ENCODE measurements at places on chromosomes 7 and 10.

DNA sequence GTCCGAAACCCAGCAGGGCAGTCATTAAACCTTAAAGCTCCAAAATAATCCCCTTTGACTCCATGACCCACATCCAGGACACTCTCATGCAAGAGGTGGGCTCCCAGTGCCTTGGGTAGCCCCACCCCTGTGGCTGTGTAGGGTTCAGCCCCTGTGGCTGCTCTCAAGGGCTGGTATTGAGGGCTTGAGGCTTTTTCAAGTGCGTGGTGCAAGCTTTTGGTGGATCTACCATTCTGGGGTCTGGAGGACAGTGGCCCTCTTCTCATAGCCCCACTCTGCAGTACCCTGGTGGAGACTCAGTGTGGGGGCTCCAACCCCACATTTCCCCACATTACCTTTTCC, 50.5 kb downstream of the RSBN1L start:
- DNase-seq, result no peak

DNA sequence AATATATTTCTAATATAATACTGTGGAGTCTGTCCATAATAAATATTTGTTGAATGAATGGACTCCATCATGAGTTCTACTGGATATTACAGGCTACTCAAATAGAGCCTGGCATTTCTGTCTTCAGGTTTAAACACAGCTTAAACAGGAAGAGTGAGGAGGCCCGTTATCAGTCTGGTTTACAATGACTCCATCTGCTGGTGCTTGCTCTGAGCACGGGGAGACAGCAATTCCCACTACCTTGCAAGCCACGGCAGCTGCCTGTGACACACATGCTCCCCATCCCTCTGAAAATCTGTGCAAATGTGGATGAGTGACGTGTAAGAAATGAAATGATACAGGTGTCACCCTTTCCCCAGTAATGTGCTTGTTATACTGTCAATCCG, 293.5 kb upstream of the IMMP2L start:
- DNase-seq, result no peak

- DNase-seq, result no peak
Observed at GRCh38 chr10:129914153-129914855, 49.8 kb downstream of the EBF3 start.

- no peak for DNase-seq
Observed at GRCh38 chr7:151252961-151253711, 4.6 kb upstream of the SMARCD3 start.

DNA sequence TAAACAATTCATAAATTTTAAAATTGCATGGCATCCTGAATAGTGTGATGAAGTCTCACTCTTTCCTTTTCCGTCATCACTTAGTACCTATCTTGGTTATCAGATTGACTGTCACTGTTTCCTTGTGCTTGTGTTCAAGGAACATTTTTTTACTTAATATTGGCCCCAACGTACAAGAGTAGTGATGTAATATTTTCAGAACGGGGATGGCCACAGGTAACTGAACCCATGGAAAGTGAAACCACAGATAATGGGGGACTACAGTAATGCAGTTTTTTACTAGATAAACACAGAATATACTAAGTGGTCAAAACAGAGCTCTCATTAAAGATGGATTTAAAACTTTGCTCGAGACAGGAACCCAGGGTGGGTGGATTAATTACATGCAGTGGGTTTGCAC, 85.4 kb downstream of the MACC1 start:
- DNase-seq, result no peak

DNA sequence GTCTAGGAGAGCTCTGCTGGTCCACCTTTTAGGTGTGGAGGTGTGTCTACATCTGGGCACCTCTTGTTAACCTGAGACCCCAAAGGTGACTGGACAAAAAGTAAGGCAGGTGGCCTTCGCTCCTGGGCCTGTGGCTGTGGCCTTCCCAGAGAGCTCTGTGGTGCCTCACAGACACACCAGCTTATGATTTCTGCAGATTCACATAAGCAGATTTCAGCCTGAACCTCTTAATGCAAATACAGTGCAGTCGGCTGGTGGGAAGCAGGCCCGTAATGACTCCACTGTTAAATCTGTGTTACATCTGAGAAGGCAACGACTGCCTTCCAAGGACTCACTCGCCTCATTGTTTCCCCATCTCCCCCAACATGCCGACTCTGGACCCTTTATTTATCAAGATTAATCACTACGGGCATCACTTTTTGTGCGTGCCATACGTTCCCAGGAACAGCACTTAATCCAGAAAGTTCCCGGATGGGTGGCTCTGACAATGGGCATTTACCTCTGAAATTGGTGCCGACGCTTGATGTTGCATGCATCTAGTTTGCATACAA, 119.8 kb downstream of the EBF3 start:
- DNase-seq, result no peak

DNA sequence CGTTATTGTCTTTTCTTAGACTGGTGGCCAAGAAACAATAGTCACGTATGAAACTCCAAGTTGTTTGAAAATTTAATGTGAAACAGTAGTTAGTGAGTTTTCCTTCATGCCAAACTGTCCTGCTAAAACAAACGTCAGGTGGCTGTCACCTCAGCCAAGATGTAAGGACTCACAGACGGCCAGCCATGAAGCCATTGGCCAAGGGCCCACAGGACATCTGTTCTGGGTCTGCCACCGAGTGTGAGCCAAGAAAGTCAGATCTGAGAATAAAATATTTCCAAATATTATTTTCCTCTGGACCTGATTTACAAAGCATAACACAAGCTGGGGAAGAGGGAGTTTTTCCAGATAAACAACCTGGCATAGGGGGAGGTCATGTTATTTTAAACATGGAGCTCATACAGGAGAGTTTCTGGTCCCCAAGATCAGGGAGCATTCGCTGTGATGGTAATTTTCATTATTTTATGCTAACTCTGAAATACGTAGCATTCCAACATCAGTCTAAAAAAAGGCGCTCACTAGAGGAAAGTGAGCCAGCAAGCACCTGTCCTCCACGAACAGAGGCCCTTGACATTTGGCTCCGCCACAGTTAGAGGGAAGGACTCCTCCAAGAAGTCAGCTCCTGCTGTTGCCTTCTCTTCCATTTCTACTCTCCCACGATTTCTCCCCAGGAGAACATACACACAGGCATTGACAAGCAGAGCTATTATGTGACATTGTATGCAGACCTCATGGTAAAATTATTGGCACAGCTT, 38.9 kb upstream of the LANCL2 start:
- DNase-seq, result no peak

DNA sequence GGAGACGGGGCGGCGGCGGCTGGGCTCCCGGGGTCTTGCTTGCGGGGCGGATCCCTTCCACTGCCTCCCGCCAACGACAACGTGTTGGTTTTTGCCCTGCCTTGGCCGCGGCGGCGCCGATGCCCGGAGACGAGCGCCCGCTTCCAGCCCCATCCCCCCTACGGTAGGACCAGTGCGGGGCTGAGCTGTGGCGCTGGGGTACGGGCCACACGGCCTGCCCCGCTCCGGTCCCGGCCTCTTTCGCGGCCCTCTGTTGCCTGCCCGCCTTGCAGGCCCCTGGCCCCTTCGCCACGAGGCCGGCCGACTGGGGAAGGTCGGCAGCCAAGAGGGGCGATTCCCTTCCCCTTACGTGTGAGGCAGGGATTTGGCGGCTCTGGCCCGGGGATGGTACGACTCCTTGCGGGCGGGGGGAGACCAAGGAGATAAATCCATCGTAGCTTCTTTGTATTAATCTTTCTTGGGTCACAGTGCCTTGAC, 488 bp downstream of the EIF4H start:
- DNase-seq, result peak; percentile 30

DNA sequence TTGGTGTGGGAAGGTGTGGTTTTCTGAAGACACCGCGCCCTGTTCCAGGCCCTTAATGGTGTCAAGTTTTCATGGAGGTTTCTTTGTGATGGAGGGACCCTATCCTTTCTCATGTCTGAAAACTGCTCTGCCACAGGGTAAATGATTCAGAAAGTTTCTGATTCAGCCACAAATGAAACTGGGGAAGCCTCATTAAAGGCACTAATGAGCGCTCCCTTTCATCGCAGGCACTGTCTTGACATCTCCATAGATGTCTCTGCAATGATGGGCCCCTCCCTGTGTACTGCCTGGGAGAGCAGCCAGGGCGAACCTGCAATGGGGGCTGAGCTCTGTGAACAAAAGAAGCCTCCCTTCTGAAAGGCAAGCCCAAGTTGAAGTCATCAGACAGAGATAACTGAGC, 355.3 kb downstream of the PRPF18 start:
- DNase-seq, result no peak

- DNase-seq, result no peak
Observed at GRCh38 chr10:101892782-101893391, 49.3 kb upstream of the KCNIP2 start.

- no peak for DNase-seq
Observed at GRCh38 chr10:483261-483660, 206.2 kb downstream of the DIP2C start.
